Effector memory CD4-positive, alpha-beta T cell (primary cell): ENCODE measurements at places on chromosomes 11 and 22.

- no peak for DNase-seq
Measured at GRCh38 chr22:28175730-28176492, 256.9 kb upstream of the PITPNB start.

- no peak for DNase-seq
Measured at GRCh38 chr11:75697906-75698581, 19.6 kb upstream of the MOGAT2 start.

DNA sequence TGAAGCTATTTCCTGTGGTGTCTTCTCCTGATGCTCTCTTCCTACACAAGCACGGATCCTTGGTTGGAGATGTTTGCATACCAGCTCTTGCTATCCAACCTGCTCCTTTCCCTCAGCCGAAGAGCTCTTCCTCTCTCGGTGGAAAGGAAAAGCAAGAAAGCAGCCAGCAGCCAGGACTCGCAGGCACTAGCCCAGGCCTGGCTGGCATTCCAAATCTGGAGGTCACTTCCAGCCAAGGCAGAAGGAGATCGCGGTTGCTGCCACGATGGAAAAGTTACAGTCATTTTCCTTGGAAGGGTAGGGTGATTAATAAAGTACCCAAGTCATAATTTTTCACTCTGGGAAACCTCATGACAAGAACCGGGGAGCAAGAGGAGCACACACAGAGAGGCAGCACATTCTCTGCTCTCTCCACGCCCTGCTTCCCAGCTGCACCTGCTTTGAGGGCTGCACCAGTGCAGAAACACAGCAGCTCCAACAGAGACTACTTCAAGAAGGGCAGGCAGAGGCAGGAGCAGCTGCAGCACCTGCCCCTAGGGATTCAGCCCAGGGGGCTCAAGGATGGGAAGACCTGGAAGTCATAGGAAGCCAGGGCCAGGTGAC is 399.3 kb downstream of the CADM1 start:
- DNase-seq = no peak

GRCh38 chr11:117910941-117911655 is 18.1 kb downstream of the TMPRSS13 start:
- DNase-seq = no peak

GRCh38 chr11:45812581-45813548 is 7.9 kb downstream of the SLC35C1 start:
- no peak for DNase-seq

DNA sequence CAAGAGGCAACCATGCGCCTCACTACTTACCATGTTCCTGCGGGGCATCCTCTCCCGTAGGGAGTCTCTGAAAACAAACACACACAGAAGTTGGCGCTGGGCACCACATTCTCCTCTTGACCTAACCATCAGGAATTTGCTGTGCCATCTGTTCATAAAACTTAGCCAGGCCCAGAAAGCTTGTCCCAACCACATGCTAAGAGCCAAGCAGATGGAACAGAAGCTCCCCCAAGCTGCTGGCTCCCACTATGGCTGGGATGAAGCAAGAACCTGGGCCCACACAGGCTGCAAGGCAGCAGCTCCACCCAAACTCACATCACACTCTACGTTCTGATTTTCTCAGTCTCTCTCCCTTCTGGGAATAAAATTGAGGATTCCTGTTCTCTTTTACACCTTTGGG is 17.4 kb downstream of the HPS4 start:
- no peak for DNase-seq

- DNase-seq = no peak
Measured at GRCh38 chr11:104410336-104410735, 246.4 kb upstream of the PDGFD start.

DNA sequence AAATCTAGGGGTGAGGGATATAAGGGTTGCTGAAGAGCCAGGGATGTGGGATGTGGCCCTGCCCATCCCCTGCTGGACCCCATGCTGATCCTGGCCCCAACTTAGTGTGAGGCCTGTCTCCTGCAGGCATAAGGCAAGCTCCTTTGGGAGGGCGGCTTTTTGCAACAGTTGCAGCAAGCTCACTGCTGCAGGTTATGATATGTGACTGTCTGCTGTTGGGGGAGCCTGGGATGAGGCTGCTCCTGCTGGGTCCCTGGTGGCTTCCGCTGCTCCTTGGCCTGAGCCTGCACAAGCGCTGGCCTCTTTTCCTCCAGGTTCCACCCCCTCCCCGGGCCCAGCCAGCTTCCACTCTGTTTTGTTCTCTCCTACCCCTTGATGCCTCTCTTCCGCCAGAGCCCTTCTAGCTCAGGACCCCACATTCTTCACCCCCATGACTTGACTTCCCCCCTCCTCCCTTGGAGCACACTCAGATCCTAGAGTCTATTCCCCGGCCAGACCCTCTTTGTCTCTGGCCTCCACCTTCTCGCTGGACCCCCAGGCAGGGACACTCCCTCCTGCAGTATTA is 35.0 kb upstream of the SYT13 start:
- DNase-seq = no peak

GRCh38 chr11:118885831-118886565 is 2.3 kb downstream of the CXCR5 start:
- no peak for DNase-seq

DNA sequence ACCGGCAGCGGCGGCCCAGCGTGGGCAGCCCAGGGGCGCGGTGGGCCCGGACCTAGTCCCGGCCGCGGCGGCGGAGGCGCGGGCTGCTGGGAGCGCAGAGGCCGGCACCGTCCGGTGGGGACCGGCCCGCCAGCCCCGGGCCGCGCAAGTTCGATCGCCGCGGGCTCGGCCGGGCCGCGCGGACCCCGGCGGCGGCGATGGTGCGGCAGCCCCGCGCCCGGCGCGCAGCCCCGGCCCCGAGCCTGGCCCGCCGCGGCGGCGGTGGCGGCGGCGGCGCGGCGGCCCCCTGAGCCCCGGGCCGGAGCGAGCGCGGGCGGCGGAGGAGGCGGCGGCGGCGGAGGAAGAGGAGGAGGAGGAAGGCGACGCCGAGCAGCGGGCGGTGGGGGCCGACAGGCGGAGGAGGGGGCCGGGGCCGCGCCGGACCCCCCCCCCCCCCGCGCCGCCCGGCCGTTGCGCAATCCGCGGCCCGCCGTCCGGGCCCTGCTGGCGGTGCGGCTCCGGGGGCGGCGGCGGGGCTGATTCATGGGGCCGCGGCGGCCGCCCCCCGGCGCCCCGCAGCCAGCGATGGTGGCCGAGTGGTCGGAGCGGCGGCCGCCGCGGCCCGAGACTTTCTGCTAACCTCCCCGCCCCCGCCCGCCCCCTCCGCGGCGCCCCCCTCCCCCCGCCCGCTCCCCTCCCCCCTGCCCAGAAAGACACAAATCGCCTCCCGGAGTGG is 1251.9 kb downstream of the BRD1 start:
- no peak for DNase-seq

DNA sequence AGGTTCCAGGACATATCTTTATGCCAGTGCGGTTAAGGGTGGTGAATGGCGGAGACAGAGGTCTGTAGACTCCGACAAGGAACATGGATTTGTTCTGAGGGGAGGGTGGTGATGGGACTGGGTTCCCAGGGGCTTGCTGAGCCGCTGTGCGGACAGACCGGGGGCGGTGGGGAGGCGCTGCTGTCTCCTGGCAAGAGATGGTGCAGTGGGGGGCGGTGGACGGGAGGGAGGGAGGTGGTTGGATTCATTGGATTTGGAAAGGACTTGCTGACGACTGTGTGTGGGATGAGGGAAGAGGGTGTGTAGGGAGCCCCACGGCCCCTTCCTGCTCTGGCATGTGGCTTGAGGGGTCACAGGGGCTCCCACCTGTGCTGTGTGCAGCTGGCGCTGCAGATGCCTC is 43.2 kb downstream of the FLRT1 start:
- DNase-seq = no peak

DNA sequence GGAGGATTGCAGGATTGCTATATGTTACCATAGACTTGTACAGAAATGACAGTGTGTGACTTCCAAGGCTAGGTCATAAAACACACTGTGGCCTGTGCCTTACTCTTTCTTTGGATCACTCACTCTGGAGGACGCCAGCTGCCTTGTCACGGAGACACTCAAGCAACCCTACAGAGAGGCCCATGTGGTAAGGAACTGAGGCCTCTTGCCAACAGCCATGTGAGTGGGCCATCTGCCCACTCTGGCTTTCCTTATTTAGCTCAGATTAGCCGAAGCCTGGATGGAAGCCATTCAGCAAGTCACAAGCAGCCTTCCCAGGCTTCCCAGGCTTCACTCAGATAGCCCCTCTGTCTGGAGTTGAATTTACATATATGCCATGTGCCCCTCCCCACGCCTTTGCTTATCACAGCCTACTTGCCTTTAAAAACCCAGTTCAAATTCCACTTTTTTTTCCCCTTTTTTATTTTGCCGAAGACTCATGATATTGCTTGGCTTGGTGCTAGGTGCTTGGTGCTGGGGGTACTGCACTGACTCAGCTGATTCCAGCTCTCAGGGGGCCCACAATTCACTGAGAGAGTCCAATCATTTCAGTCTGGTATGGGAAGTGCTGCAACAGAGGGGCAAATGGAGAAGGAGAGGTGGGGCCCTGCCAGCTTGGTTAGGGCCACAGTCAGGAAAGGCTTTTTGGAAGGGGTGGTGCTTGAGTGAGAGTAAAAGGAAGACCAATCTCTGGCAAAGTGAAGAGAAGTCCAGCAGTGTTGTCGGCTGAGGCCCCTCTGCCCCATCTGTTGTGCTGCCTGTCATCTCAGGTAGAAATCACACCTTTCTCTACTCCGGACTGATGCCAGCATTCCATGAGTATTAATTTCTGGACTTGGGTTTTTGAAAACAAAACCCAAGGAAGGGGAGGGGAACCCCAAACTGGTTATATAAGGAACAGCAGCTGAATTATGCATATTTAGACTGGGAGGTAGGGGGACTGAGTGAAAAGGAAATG is 14.5 kb upstream of the P4HA3 start:
- DNase-seq = no peak

GRCh38 chr11:78216571-78217287 is 28.0 kb downstream of the USP35 start:
- DNase-seq = no peak

GRCh38 chr11:64265176-64266160 is 14.1 kb downstream of the PLCB3 start:
- no peak for DNase-seq

DNA sequence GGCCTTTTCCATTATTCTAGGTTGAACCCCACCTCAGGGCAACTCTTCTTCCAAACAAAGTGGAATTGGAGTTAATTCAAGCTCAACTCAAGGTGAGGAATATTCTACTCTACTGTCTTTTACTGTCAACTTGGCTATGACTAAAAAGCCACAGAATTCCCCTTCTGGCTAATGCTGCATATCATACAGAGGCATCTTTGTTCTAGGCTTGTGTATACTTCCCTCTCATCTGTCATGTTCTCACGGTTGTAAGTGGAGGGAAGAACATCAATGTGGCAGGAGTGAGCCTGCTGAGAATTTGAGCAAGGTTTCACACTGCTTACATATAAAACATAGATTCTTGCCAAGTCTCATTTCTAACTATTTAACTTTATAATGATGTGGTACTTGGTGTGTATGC is 921.4 kb upstream of the CNTN5 start:
- DNase-seq = no peak

DNA sequence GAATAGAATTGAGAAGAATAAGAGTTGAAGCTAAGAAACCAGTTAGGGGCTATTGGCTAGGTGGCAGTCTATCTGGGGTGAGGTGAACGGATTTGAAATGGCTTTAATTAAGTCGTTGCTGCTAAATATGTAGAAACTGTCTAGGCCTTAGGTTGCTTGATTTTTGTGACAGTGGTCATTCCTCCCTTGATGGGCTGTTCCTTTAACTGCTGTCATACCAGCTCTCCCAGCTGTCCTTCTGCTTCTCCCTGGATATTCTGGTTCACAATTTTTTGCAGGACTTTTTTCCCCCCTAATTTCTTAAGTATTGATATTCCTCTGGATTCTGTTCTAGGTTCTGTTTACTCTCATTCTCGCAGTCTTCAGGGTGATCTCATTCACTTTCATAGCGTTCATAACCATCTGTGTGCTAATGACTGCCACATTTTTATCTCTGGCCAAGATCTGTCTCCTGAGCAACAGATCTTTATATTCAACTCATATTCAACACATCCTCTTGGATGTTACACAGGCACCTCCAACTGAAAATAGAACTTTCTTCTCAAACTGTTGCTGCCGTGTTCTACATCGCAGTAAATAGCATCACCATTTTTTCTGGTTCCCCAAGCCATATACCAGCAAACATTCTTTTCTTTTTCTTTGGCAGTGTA is 134.1 kb downstream of the UVRAG start:
- DNase-seq = no peak

- no peak for DNase-seq
Measured at GRCh38 chr22:46012182-46012880, 35.4 kb upstream of the WNT7B start.

DNA sequence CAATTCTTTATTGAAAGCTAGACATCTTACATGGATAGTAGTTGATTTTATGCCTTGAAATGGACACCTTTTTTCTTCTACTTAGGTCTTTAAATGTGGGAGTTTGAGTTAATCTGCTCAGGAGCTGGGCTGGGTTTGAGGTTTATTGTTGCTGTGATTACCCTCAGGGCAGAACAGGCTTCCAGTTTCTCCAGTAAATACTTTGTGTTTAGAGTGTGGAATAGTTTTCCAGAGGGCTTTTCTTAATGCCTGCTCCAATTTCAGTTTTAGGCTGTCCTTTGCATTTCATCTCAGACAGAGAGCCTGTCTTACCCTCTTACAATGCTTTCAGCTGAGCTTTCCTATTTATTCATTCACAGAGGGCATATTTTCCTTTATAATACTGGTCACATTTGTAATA is 69.9 kb upstream of the ADORA2A start:
- DNase-seq = no peak

DNA sequence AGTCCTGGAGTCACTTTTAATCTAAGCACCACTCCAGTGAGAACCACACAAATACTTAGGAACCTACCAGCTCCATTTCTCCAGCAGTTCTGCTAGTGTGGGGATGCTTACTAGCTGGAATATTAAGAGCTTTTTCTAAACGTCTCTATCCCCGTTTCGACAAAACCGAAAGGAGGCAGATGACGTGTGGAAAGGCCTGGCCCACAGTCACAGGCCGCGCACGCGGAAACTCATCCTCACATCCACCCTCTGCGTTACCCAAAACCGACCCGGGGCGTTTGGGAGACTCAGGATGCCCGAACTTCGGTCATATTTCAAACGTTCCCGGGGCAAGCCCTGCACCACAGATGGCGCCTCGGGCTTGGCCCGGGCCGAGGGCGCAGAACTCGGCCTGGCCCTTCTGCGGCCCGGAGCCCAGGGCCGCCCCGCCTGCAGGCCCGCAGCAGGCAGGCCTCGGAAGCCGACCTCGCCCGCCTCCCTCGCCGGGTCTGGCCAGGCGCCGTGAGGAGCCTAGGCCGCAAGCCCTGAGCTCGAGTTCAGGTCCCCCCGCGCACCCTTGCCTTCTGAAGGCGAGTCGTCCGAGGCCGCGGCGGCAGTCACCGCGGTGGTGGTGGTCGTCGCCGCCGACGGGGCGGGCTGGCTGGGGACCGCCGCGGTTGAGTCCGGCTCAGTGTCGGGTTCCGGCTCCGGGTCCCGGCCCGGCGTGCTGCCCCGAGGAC is 473 bp downstream of the FNBP4 start:
- DNase-seq = peak; percentile 65

DNA sequence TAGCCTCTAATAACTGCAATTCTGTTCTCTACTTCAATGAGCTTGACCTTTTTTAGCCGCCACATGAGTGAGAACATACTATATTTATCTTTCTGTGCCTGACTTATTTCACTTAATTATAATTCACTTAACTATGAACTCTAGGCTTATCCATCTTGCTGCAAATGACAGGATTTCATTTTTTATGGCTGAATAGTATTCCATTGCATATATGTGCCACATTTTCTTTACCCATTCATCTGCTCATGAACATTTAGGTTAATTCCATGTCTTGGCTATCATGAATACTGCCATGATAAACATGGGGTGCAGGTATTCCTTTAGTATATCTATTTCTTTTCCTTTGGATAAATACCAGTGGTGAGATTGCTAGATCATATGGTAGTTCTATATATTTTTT is 85.2 kb downstream of the CWC15 start:
- no peak for DNase-seq
